ENCODE measurements at places on chromosomes 7 and 10. TPM values are rescaled to one million over a fixed set of nuclear protein-coding genes. Genes with fewer than 3 reads are reported as not detected.

GRCh38 chr10:79239275-79239779 is 107.9 kb upstream of the PPIF start:
- H3K4me1 ChIP-seq = peaks cover 40% of the 10 kb centered on the region
- H3K27ac ChIP-seq = no peak overlapping the region
- H3K4me3 ChIP-seq = no peak overlapping the region
- peaks cover 24% of the 10 kb centered on the region for H3K27me3 ChIP-seq
- no peak for DNase-seq

- no peaks in the 10 kb centered on the region for H3K27me3 ChIP-seq
- H3K4me3 ChIP-seq = no peak overlapping the region
- H3K27ac ChIP-seq = peak overlapping the region; percentile 20
- H3K4me1 ChIP-seq = no peaks in the 10 kb centered on the region
- DNase-seq = no peak
Measured at GRCh38 chr10:22554461-22555182, 159.8 kb downstream of the PIP4K2A start.

Gene CYP26C1
- 0.28 TPM for total RNA-seq

Gene KAZALD1
- total RNA-seq = 2.8 TPM

Gene TBRG4
- 57.7 TPM for total RNA-seq

DNA sequence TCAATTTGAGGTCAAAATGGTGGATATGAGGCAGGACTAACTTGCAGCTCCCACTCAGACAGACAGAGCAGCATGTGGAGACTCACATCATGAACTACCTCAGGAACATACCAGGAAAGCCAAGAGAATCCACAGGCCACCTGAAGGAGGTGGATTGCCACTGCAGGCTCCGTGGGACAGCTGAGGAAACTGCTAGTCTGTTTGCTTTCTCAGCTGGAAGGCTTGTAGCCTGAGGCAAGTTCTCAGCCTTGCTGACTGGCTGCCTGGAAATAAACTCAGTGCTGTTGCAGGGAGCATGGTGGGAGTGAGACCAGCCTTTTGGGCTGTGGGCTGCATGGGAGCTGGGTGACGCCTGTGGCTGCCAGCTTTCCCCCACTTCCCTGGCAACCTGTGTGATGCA is 202.9 kb downstream of the ZNF248 start:
- no peaks in the 10 kb centered on the region for H3K27me3 ChIP-seq
- H3K27ac ChIP-seq = no peak overlapping the region
- no peak for DNase-seq
- no peak overlapping the region for H3K4me3 ChIP-seq
- H3K36me3 ChIP-seq = no peaks in the 10 kb centered on the region

DNA sequence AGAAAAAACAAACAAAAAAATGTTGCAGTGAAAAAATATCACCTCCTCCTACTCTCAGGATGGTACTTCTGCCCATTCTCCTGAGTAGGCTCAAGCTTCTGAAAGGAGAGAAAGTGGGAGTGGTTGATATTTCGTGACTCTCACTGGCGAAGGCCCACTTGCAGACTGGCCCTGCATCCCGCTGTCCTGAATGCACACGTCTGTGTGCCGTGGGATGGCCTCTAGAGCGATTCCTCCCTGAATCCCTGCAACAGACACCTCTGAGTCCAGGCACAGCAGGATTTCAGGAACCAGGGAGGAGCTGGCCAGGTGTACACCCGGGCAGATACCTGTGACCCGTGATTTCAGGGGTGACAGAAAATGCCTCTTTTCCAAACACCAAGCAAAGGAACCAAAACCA is 319.2 kb downstream of the DPP6 start:
- H3K4me1 ChIP-seq = no peaks in the 10 kb centered on the region
- H3K27ac ChIP-seq = no peak overlapping the region
- no peak for DNase-seq
- H3K4me3 ChIP-seq = no peak overlapping the region

DNA sequence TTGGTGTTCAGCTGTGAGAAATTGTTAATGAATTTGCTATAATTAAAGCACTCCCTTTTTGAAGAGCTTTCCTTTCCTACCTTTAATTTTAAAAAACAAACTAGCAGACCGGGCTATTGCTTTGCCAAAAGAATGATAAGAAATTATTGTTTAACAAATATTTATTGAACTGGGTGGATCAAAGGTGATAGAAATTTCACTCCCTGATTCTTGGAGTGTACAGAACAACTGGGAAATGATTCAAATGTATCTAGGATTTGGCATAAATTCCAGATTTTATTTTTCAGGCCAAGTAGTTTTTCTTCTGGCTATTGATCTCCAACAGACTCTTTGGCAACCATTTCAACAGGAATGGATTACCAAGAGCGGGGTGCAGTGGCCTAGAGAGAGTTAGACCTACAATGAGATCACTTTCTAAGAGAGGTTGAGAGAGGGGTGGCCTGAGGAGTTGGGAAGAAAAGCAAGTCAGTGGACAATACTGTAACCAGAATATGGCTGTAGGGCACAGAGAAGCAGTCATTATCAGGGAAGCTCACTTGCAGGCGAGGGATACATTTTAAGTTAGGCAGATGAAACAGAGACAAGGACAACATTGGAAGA is 71.9 kb downstream of the PLXDC2 start:
- no peak overlapping the region for H3K27ac ChIP-seq
- H3K27me3 ChIP-seq = no peaks in the 10 kb centered on the region
- no peak for DNase-seq
- no peaks in the 10 kb centered on the region for H3K4me1 ChIP-seq
- no peaks in the 10 kb centered on the region for H3K36me3 ChIP-seq

GRCh38 chr10:86376852-86377796 is 10.5 kb upstream of the GRID1 start:
- H3K27me3 ChIP-seq = peaks cover 60% of the 10 kb centered on the region
- no peak overlapping the region for H3K4me3 ChIP-seq
- peaks cover 3% of the 10 kb centered on the region for H3K4me1 ChIP-seq
- peak; percentile 31 for DNase-seq
- no peaks in the 10 kb centered on the region for H3K36me3 ChIP-seq
- no peak overlapping the region for H3K27ac ChIP-seq

DNA sequence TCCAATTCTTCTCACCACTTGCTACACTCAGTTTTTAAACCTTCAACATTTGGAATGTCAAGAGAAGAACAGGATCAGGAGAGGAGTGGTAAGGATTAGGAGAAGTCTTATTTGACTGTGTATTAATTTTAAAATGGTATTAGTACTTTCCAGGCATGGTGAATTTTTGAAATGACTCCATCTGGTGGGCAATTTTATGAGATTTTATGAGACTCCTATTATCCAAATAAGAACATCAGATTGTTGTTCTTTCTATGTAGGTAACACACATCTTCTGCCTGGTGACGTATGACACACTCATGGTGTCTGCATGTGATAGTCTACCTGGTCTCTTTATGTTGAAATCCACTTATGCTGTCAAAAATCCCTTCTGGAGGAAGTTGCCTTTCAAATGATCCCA is 51.0 kb downstream of the SLC13A1 start:
- no peaks in the 10 kb centered on the region for H3K27me3 ChIP-seq
- no peaks in the 10 kb centered on the region for H3K36me3 ChIP-seq
- H3K4me1 ChIP-seq = no peaks in the 10 kb centered on the region
- H3K4me3 ChIP-seq = no peak overlapping the region

GRCh38 chr10:102627736-102628293 is 16.5 kb upstream of the TRIM8 start:
- H3K27ac ChIP-seq = peak overlapping the region; percentile 88
- no peak for DNase-seq
- H3K36me3 ChIP-seq = peaks cover 40% of the 10 kb centered on the region
- H3K27me3 ChIP-seq = no peaks in the 10 kb centered on the region
- peaks cover 59% of the 10 kb centered on the region for H3K4me1 ChIP-seq

DNA sequence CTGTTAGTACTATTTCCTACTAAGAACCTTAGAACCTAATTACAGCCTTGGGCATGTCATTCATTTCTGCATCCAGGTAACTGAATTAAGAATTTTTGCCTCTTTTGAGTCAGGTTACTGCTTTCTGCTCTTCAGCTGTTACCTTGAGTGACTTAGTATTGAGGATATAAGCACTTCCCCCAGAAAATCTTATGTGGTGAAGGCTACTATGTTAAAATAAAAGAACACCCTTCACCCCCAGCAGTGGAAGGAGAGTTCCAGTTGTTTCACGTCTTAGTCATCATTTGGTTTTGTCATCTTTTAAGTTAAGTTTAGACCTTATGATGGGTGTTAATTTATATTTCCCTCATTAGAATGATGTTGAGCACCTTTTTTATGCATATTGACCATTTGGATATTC is 82.8 kb downstream of the GLCCI1 start:
- H3K4me3 ChIP-seq = no peak overlapping the region
- H3K27me3 ChIP-seq = no peaks in the 10 kb centered on the region
- DNase-seq = no peak
- H3K36me3 ChIP-seq = peaks cover 29% of the 10 kb centered on the region
- no peak overlapping the region for H3K27ac ChIP-seq

DNA sequence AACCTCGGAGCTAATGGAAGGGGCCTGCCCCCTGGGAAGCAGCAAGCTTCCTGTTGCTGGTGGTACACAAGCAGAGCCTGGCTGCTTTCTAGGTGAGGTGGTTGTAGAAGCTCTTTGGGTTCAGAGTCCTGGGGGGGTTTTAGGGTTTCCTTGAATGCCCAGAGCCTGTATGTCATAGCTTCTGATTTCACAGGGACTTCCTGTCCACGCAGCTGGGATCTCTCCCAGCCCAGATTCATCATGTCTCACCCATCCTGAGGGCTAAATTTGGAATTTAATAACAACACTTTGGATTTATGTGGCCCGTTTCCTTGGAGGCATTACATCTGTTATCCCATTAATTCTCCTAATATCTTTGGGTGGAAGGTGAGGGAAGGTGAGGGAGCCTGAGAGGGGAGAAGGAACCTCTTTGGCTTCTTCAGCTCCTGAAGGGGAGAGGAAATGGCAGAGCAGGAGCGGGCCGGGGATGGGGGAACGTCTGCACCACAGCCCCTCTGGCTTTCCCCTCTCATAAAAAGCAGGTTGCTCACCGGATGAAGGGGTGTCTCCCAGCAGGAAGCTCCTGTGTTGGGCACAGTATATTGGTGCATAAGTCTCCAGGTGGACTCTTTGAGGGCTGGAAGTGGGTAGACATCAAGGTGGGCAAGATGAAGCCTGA is 19.7 kb downstream of the RPS24 start:
- H3K4me3 ChIP-seq = no peak overlapping the region
- peaks cover 2% of the 10 kb centered on the region for H3K36me3 ChIP-seq
- H3K27ac ChIP-seq = no peak overlapping the region
- DNase-seq = no peak

All from thymus (tissue), 14 donors.